ENCODE measurements at places on chromosomes 5 and 9. TPM values are rescaled to one million over a fixed set of nuclear protein-coding genes. Genes with fewer than 3 reads are reported as not detected.

- DNase-seq, result no peak
Measured at GRCh38 chr5:141701360-141702119, 19.5 kb upstream of the ARAP3 start.

DNA sequence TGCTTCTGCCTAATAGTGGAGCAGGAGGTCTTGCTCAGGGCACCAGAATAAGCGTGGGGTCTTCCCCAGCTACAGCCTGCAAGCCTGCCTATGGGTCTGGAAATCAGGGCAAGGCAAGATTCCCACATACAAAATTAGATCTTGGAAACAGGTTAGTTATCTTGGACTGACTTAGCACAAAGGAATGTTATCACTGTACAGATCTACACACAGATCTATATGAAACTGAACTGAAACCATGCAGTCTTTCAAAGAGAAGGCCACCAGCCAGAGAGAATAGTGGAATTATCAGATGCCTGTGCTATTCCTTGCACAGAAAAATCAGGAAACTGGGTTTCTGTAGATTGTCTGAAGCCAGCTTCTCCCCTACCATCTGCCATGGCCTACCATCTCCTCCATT lies 585.7 kb downstream of the ACTL7B start:
- DNase-seq, result no peak

DND1 gene
- 2.8 TPM for total RNA-seq

DIPK1B gene
- 4.0 TPM for total RNA-seq

Measured in Calu3 (cell line).